Body of pancreas (tissue), 4 donors: ENCODE measurements at places on chromosomes 6 and 20.

- no peak for DNase-seq
These were observed 38.2 kb downstream of the MBOAT1 start for GRCh38 chr6:20173833-20174792.

GRCh38 chr20:61027218-61027617 is 224.8 kb upstream of the CDH4 start:
- DNase-seq, result no peak

DNA sequence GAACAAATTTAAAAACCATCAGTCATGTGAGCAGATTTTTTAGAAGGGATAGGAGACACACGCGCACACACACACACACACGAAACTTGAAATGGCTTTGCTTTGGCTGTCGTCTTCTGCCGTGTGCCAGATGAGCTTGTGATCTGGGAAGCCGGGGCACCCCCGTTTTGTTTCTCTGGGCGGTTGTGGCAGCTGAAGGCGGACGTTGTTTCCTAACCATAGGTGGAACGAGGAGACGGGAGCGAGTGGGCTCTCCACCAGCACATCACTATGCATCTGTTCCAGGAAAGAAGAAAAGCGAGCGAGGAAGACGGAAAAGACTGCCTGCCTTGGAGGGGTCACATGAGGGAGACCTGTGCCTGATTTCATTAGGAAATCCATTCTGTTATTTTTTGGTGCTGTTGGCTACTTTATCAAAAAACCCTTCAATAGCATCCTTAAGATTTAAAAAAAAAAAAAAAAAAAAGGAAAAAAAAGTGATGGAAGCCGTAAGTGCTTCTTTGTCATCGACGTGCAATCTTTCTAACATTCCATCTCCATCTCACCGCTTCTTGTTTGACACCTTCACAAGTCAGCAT is 142.1 kb downstream of the DTNBP1 start:
- no peak for DNase-seq

GRCh38 chr6:153790048-153790447 is 249.0 kb upstream of the OPRM1 start:
- no peak for DNase-seq

GRCh38 chr6:156423829-156424228 is 353.3 kb upstream of the ARID1B start:
- no peak for DNase-seq

GRCh38 chr20:48607544-48607865 is 220.3 kb downstream of the PREX1 start:
- DNase-seq, result no peak

DNA sequence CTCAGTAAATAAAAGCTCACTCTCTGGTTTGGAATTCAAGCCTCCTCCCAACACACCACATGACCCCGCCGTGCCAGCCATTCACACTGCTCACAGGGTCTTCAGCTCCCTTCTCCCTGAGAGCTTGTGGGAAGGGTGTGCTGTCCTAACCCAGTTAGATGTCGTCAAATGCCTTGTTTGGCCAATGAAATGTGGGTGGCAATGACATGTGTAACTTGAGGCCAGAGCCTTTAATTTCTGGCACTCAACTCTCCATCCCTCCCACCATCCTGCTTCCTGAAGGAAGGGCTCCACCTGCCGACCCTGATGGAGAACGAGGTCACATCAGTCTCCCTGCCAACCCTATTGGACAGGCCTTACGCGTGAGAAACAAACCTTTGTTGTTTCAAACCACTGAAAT is 224.5 kb upstream of the AGPAT4 start:
- peak; percentile 65 for DNase-seq

GRCh38 chr6:111486921-111487320 is 3.9 kb upstream of the REV3L start:
- DNase-seq, result no peak

- DNase-seq, result no peak
These were observed 2.1 kb downstream of the GOPC start for GRCh38 chr6:117600008-117600743.

- no peak for DNase-seq
These were observed 774.5 kb downstream of the EYS start for GRCh38 chr6:64932486-64932885.

GRCh38 chr20:63979557-63980316 is at the start of gene SAMD10:
SAMD10 (minus strand) TSS chr20:63979642; CDS start chr20:63979467, 175 bp downstream.
- DNase-seq, result peak; percentile 56

DNA sequence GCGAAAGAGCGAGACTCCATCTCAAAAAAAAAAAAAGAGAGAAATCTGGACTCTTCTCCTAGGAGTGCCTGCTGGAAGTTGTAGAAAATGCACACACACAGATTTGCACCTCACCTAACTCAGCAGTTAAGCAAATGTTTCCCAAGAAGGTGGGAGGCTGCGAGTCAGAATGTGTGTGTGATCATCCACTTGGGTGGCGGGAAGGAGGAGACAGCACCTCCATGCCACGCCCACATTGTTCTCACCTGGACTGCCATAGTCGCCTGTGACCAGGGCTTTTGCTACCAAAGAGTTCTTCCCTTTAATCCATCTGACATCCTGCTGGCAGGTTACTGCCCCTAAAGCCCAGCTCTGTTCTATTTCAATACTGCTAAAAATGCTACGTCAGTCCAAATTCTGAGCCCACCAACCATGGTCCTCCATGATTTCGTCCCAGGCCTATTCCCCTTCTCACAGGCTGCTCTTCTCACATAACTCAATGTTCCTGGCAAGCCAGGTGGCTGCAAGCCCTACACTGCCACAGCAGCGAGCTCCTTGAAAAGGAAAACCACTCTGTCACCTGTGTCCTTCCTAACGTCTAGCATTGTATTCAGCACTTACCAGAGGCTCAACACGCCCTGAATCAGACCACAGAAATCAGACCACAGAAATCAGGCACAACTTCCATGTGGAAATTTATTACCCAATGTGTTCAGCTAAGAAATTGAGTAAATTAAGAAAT is 77.5 kb downstream of the PSMG4 start:
- no peak for DNase-seq

- no peak for DNase-seq
These were observed 307.3 kb downstream of the SYNE1 start for GRCh38 chr6:152329638-152330448.

- DNase-seq, result no peak
These were observed 27.3 kb downstream of the COL21A1 start for GRCh38 chr6:56220078-56220477.

- DNase-seq, result no peak
These were observed 833.4 kb upstream of the MAP3K7 start for GRCh38 chr6:91420243-91420642.

DNA sequence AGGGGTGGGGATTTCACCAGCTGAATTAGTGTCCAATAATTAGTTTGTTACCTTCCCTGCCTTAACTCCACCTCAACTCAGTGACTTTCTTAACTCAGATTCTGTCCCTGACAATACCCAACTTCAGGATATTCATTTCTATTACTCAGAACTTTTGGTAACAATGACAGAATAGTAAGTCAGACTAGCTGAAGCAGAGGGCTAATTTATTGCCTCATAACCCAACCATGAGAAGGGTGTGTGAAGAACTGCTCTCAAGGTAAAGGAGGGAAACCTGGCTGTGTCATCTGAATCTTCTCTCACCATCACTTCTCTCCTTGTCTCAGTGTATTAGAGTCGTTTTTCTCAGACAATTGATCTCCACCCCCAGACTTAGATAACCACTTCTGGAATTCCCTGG is 1.2 kb upstream of the PI3 start:
- no peak for DNase-seq

DNA sequence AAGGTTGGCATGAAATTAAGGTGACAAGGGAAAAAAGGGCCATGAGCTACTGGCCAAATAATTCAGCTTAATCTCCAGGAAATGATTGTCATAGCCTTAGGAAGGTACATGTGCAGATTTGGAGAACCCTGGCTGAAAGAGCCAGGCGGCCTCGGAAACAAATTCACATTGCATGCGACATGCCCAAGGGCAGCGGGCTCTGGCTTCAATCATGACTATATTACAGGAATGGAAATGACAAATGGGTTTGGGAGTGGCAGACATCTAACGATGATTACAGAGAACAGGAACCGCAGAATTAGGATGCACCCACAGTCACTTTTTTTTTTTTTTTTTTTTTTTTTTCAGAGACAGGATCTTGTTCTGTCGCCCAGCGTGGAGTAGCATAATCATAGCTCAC is 112.4 kb upstream of the SALL4 start:
- no peak for DNase-seq

DNA sequence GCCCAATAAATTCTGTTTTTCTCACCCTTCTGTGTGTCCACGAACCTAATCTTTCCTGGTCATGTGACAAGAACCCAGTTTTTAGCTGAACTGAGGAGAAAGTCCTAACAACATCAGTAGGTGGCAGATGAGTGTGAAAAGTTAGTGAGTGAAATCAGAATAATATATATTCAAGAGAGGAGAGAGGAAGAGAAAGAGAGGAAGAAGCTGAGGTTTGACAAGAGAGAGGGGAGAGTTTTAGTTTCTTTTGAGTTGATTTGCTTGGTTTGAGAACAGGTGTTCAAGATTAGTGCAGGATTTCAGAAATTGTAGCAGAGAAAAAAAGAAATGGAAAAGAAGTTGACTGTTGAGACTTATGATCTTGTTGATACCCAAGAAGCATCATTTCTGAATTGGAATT is 930.5 kb upstream of the FLRT3 start:
- DNase-seq, result no peak

DNA sequence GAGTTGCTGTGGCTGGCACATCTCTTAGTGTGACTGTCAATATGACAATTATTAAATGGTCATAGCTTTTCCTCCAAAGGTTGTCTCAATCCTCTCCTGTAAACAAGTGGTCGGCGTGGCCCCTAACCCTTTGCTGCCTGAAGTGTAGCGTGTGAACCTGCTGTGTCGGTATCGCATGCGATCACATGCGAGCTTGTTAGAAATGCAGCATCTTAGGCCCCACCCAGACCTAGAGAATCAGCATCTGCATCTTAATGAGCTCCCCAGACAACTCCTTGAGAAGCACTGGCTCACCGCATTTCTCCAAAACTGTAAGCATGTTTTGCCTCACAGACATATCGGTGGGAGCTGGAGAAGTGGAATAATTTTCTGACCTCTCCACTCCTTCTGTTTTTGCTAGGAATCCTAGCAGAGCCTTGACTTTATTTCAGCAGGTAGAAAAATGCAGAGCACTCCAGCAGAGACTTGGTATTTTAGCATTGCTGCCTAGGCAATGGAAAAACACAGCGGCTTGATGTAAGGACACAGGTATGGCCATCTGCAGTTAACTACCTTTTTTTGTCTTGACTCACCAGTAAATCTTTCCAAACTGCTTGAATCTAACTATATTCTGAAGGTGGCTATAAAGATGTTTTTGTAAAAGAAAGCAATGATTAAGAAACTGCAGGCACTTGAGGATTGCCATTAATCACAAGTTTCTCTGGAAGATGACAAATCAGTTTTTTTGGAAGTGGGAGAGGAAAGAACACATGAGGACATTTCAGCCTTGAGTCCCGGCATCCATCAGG is 67.6 kb downstream of the PSMG4 start:
- DNase-seq, result no peak

GRCh38 chr20:56540415-56540814 is 7.4 kb downstream of the FAM209B start:
- DNase-seq, result no peak

DNA sequence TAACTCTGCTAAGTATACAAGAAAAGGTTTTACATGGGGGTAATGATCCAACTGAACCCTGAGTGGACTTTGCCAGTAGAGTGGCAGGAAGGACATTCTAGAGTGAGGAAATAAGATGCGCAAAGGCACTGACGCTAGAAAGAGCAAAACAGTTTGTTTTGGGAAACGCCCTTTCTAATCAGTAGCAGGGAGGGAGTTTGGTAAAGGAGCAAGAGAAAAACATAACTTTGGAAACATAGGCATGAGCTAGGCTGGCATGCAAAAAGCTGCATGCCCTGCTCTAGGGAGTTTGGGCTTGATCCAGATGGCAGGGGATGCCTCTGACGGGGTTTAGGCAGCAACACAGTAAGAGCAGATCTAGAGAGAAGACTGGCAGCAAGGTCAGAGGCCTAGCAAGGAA is 135.2 kb downstream of the DST start:
- DNase-seq, result no peak

DNA sequence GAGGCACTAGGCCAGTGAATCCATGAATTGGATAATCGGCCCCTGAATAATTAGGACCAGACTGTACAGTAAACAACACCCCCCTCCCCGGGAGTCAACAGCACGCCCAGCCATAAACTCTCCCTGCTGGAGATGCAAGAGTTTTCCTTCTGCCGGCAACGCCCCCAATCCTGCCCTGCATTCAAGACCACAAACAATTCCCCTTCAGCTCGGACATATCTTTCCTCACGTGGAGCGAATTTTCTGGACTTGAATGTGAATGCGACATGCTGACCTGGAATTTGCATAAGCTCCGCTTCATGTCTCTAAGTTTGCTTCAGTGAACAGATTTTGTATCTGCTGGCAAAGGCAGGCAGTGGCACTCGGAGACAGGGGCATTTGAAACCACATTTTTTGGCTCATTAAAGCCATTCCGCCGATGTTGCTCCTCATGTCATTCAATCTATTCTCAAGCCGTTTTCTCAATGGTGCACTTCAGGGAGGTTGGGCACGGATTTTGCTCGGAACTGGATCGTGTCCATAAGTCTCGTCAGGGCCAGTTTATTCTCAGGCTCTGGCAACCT is 38.0 kb upstream of the GMPR start:
- no peak for DNase-seq

GRCh38 chr6:131281471-131282270 is 146.4 kb downstream of the AKAP7 start:
- no peak for DNase-seq

DNA sequence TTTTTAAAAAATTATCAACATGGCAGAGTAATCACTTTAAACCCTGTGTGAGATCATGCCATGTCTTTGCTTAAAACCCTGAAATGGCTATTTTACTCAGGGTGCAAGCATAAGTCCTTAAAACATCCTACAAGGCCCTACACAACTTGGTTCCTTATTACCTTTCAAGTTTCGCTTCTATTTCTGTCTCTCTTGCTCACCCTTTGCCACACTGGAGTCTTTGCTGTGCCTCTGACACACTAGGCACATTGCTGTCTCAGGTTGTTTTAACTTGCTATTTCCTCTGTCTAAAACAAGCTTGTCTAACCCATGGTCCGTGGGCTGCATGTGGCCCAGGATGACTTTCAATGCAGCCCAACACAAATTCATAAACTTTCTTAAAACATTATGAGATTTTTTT is 55.6 kb downstream of the KIAA0408 start:
- no peak for DNase-seq

DNA sequence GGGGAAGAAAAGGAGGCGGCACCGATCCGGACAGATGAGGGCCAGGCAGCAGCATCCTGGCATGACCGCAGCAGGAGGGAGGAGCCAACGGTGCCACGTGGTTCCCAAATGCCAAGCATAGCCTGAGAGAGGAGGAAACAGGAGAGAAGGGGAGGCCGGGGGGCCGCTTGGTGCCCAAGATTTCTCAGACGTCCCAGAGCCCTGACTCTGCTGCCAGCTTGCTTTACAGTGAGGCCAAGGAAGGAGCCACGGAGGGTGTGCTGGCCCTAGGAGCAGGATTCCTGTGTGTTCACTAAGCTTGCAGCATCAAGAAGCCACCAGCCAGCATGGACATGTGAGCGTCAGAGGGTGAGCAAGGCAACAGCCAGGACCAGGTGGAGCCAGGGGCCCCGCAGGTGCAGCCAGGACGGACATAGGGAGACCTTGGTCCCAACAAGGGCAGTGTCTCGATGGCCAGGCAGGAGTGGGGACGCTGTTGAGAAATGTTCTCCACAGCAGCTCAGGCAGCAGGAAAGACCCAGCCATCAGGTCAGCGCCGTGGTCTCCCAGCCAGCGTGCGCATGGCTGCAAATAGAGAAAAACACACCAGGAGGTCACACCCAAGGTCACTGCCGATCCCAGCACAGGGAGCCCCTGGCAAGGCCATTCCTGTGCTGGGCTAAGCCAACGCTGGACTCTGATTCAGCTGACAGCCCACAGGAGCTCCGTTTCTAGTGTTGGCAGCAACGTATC is 143.7 kb downstream of the DLL1 start:
- DNase-seq, result no peak
